ENCODE measurements at places on chromosomes 13 and 19. TPM values are rescaled to one million over a fixed set of nuclear protein-coding genes. Genes with fewer than 3 reads are reported as not detected.

FOXO1 gene
- 10.6 TPM for total RNA-seq

KCNC3 gene
- 1.4 TPM for total RNA-seq

CYP4F12 gene
- total RNA-seq: 2.4 TPM

ZNF700 gene
- total RNA-seq: 0.32 TPM

FCER2 gene
- not detected for total RNA-seq

LILRB4 gene
- total RNA-seq: not detected

SYCN gene
- not detected for total RNA-seq

ZNF491 gene
- total RNA-seq: not detected

ONECUT3 gene
- total RNA-seq: not detected

PRODH2 gene
- total RNA-seq: 0.36 TPM

ZNF443 gene
- 1.3 TPM for total RNA-seq

ARHGEF18 gene
- total RNA-seq: 60.8 TPM

GET3 gene
- total RNA-seq: 99.5 TPM

NEK3 gene
- total RNA-seq: 6.4 TPM

SHISA7 gene
- total RNA-seq: not detected

OVOL3 gene
- 0.45 TPM for total RNA-seq

FXYD1 gene
- total RNA-seq: 0.33 TPM

SOHLH2 gene
- not detected for total RNA-seq
